ENCODE measurements at places on chromosomes 3 and 15.

GRCh38 chr3:134180761-134181160, 69.9 kb downstream of the RYK start:
- no peak for DNase-seq

DNA sequence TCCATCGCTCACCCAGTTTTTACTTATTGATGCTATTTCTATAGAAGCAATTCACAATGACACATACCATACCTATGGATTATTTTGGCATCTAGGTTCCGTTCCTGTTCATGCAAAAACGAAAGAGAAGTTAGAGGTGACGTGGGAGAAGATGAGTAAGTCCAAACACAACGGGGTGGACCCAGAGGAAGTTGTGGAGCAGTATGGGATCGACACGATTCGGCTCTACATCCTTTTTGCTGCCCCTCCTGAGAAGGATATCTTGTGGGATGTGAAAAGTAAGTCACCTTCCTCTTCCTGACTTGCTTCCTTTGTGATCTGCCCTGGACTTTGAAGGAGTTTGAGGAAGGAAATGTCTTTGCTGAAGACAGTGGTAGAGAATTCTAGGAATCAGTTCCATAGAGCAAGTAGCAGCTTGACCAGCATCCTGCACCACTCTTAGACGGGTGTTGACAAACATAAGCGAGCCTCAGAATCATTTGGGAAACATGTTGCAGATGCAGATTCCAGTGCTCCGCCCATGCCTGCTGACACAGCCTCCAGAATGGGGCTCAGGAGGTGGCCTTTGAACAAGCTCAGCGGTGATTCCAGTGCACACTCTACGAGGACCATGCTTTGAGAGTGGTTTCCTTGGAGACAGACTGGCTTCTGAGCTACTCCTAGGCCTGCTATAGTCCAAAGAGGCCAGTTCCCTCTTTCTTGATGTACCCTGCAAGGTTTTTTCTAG, 78.4 kb upstream of the LIMD1 start:
- DNase-seq: peak; percentile 27

DNA sequence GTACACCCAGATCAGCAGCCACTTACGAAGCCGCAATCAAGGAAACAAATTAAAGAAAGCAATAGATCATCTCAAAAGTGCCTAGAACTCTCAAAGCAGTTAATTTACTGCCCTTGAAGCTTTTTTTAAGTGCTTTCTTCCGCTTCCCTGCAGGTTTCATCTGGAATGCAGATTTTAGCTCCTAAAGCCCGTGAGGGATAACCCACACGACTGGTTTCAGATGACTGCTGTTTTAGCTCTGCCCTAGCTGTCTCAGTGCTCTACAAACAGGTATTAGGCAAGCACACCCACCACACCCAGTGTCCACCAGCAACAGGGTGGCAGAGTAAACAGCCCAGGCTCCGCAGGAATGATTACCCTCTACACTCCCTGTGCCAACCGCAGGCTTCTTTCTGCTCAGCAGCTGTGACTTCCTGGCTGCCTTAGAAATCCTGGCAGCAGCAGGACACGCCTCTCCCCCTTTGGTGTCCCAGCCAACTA, 126.0 kb downstream of the FMN1 start:
- DNase-seq: peak; percentile 70

DNA sequence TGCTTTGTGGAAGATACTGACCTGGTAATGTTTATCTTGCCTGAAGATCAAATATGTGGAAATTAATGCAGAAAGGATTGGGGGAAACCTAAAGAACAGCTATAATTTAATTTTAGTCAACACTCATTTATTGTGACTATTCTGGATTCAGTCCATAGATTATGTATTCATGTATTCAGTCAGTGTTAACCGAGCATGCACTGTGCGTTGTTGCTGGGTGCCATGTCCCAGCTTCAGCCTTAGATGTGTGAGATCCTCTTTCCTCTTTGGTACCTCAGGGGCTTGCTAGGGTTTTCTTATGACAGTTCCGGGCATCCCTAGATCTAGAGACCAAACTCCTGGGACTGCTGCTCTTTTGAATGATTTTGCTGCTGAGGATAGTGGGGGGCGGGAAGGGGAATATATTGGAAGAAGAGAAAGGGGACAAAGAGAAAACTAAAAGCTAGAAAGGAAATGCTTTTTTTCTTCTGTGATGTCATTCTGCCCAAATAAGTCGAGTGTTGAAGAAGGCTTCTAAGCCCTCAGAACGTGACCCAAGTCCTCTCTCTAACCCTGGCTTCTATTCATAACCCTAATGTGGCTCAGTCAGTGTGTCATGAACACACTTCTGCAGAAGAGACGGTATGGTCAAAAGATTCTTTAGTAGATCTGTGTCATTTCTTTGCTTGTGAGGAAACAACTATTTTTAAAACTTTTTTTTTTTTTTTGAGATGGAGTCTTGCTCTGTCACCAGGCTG, 33.5 kb downstream of the STARD9 start:
- no peak for DNase-seq

DNA sequence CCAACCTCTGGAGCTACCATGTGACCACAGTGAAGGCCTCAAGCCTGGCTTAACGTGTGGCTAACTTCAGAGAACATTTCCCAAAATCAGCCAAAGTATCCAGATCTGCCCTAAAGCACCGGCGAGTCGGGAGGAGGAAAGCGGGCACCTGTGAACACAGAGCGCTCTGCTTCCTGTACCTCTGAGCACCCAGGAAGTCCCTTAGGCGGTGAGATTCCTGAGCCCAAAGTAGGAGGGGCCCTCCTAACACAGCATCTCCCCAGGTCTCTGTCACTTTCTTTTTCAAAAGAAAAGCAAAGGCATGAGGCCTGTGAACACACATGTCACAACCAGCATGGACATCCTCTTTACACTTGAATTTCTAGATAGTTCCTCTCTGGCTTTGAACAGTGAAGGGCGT, 944 bp upstream of the EIF4E3 start:
- no peak for DNase-seq

- DNase-seq: no peak
Observed at GRCh38 chr3:46675843-46676567, 17.5 kb downstream of the ALS2CL start.

DNA sequence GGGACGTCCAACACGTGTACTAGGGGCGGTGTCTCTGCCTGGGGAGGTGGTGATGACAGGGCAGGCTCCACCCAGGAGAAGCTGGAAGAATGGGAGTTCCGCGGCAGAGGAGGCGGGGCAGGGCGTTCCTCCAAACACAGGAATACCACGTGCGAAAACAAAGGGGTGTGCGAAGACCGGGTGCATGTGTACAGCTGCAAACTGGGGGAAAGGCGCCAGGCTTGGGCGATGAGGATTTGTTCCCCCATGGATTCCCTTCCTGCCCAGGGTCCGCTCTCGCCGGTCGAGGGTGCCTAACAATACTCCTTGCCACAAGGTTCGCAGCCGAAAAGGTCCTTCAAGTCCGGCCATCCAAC, 500 bp upstream of the ZSCAN2 start:
- DNase-seq: peak; percentile 88

DNA sequence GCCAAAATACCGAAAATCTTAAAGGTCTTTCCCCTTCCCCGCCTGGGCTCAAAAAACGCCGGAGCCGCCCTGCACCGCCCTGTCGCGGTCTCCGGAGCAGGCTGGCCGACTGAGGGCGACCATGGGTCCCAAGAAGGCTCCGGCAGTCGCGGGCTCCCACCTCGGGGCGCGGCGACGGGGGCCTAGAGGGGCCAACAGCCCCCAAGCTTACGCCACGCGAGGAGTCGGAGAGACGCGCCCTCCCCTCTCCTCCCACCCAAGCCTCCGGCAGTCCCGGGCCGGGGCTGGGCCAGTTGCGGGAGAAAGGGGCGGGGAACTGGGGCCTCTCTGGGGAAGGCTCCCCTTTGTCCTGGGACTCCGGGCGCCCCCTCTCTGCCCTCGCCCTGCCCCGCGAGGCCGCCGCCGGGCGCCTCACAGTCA, 69.2 kb downstream of the GOLGA8B start:
- DNase-seq: peak; percentile 26
